OCI-M1 (cell line): ENCODE measurements at places on chromosomes 1 and 21.
A peak's percentile ranks its signal among the peaks of the same experiment; 100 is the strongest.

GRCh38 chr1:5943343-5944124 lies 48.7 kb downstream of the NPHP4 start:
- DNase-seq, result no peak

DNA sequence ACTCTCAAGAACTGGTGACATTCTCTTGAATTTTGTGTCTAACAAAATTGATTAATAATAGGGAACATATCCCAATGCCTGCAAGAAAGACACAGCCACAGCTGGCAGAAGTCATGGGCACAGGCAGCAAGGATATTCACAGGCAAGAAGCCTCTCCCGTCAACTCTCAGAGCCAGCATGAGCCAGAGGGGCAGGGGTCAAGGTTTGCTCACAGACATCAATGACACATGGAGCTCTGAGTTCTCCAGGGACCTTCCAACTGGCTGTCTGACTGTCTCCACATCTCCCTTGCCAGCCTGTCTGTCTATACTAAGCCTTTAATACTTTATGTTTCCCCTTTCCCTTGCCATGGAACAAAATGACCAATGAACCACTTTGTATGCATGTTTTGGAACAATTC lies 101.5 kb upstream of the RAB4A start:
- DNase-seq, result no peak

DNA sequence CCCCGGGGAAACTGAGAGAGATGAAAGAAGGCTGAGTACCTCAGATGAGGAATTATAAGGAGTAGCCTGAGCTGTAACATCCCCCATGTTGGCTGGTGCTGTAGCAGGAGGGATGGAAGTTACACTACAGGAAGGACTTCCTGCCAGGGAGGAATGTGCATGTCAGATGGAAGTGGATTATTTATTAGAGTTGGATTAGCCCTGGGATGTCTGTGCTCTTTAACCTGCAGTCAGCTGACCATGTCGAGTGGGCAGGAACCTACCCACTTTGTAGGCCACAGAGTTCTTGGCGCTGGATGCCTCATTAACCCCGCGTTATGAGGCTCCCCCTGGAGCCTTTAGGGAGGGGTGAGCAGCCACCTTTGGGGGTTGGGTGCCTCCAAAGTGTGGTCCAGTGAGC lies 757 bp upstream of the SEMA4A start:
- no peak for DNase-seq

DNA sequence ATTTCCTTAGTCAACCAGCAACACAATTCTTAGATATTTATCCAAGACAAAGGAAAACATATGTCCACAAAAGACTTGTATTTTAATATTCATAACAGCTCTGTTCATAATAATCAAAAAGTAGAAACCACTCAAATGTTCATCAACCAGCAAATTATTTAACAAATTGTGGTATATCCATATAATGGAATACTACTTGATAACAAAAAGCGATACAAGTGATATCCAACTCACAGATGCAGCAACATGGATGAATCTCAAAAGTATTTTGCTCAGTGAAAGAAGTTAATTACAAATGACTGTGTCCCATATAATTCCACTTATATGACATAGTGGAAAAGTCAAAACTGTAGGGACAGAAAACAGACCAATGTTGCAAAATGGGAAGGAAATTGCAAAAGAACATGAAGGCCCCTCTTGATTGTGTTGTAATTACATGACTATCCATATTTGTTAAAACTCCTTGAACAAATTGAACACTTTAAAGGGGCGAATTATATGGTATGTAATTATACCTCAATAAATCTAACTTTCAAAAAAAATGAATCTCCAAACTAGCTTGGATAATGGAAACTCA lies 116.9 kb downstream of the EDEM3 start:
- no peak for DNase-seq

DNA sequence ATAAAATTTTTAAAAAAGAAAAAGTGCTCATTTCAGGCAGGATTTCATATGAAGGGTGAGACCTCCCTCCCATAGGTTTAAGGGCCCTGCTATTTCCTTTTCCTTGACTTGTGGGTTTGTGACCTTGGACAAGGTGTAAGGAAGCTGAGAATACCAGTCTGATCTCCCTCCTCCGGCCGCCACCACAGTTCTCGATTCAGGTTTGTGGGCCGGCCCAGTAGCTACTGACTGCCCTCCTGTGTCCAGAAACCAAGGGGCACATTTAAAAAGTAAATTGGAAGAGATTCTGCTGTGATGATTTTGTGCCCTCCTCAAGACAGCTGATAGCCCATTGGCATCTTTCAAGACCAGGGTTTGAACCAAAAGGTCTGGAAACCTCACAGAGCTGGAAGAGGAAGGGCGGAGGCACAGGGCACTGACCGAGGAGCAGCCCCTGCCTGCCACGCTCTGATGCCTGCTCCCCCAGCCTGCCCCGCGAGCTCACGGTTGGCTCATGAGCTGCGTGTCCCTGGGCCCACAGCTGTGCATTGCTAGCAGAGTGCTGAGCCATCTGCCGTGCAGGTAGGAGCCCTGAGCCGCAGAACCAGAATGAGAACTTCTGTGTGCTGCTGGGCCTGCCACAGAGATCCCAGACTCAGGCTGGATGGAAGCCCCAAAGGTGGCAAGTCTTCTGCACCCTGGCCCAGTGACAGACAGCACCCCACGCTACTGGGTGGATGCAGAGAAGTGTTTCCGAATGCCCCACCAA lies 348.7 kb downstream of the NPHP4 start:
- DNase-seq, result no peak

GRCh38 chr1:6358757-6359201 lies 34.8 kb downstream of the ACOT7 start:
- peak; percentile 30 for DNase-seq

DNA sequence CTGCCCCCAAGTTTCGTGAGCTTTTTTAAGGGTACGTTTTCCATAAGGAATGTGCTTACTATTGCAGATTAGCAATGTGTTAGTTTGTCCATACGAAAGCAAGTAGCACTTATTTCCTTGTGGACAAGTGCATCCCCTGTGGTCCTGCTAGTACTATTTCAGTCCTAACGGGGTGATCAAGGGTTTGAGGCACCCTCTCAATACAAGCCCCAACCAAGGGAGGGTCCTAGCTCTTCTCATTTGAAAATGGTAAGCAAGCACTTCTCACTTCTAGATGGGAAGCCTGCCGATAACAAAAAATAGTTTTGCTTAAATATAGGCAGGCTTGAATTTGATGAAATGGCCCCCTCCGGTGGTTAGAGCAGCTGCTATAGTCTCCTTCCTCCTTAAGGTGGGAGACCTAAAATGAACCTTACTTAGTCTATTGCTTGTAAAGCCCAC lies 64.0 kb upstream of the HMCN1 start:
- peak; percentile 79 for DNase-seq

- DNase-seq, result no peak
Observed at GRCh38 chr1:246843876-246844275, 87.9 kb downstream of the AHCTF1 start.

DNA sequence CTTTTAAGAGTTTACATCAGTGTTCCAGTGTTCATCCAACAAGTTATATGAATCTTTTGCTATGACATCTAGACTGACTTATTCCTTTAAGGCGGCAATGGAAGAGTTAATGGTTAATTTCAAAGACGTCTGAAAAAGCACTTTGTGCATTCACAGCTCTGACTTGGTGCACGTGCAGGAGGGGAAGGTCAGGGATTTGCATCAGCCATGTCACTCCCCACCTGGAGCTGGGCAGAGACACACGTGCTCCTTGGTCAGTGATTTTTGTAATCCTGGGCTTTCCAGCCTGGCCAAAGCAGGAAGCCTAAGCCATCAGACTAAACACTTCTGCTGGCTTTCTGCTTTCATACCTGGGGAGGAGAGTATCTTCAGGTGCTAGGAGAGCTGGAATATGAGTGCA lies 96.3 kb downstream of the ST3GAL3 start:
- DNase-seq, result no peak

GRCh38 chr1:59141267-59141863 lies 155.5 kb upstream of the FGGY start:
- DNase-seq, result no peak

- no peak for DNase-seq
Observed at GRCh38 chr1:73862355-73862754, 335.6 kb downstream of the LRRIQ3 start.

DNA sequence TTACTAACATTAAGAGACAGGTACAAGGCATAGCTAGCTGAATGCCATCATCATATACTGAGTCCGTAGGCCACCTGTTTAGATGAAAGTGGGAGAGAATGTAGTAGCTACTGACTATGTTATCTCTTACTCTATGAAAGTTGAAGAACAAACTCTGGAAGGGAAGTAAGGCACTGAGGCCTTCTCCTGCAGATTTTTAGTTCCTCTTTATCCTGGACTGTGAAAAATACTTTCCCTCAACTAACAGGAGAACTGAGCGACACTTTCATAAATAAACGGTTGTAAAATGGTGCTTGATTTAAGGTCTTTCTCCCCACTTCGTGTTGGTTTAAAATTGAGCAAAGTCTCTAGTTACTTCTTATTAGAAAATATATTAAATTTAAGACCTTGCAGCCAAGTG lies 101.9 kb downstream of the FNBP1L start:
- no peak for DNase-seq

GRCh38 chr1:233677690-233678354 lies 63.9 kb downstream of the KCNK1 start:
- no peak for DNase-seq

DNA sequence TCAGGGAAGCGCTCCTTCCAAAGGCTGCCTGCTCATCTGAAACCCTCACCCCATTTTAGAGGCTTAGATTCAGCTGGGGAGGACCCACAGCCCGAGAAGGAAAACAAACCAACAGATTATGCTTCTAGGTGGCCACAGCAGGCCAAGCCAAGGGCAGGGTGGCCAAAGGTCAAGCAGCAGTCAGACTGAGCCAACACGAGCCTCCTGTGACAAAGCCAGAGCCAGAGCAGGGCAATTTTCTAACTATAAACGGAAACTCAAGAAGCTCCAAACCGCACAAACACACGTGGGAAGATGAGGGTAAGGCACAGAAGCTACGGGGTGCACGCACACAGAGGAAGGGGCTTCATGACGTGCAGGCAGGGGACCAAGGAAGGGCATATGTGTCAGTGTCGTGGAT lies 64.1 kb downstream of the PLEKHA6 start:
- DNase-seq, result no peak

GRCh38 chr1:217585577-217585976 lies 45.3 kb downstream of the GPATCH2 start:
- DNase-seq, result no peak

DNA sequence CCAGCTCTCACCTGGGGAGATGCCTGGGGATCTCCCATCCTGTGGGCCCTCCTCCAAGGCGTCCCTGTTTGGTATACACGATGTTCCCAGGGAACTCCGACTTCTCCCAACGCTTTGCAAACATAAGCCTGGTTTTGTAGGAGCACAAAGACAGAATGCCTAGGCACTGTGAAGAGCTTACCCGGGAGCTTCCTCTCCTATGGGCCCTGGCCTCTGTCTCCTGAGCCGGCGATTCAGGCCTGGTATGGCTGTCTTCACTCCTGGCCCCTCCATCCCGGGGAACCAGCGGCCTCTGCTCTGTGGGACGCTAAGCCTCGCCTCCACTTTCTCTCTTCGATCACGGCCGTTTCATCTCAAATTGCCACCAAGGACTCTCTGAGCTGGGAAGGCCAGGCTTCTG lies 59.6 kb upstream of the ACTRT2 start:
- no peak for DNase-seq

DNA sequence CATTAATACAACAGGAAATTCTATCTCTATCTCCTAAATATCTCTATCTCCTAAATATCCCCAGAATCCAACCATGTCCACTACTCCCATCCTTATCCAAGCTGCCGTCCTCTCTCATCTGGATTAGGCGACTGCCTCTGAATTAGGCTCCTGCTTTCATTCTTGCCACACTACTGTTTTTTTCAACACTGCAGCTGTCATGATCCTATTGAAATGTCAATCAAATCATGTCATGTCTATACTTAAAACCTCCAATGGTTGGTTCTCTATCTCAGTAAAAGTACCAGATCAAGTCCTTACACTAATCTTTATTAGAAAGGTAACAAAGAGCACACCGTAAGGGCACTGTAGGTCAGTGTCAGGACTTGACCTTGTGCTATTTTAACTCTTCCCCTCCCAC lies 82.0 kb upstream of the NFIA start:
- no peak for DNase-seq

- DNase-seq, result no peak
Observed at GRCh38 chr21:30222724-30223123, 6.8 kb upstream of the CLDN8 start.

DNA sequence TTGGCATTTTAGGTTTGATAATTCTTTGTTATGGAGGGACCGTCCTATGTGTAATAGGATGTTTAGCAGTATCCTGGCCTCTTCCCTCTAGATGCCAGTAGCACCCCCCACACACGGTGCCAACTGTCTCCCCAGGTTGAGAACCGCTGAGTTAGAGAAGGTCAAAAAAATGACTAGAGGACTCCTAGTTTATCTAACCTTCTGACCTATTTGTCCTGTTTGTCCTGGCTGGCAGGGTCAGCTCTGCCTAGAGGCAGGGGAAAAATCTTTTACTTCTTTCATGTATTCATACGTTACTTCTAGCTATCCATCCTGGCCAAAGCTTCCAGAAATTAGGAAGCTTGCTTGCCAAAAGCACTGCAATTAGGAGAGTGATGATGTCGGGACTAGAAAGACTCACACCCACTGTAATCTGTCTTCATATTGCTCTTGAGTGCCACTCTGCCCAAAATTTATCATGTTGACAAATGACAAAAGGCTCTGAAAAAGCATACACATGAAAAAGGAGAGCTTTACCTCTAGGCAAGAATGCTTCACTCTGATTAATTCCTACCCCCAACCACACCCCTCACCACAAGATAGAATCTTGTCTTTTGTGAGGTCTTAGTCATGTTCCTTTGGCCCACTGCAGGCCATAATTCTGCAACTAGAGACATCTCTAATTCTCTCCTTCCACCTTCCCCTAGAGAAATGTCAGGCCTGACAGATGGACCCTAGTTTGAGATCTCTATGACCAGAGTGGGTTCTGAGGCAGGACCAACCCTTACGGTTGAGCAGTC lies 14.4 kb upstream of the AKR1A1 start:
- DNase-seq, result peak; percentile 23

- DNase-seq, result peak; percentile 44
Observed at GRCh38 chr1:92465256-92465647, 21.5 kb downstream of the GFI1 start.
